ENCODE measurements at places on chromosomes 2 and 18.

- DNase-seq: no peak
These were observed 165.5 kb downstream of the DDX1 start for GRCh38 chr2:15756882-15757819.

DNA sequence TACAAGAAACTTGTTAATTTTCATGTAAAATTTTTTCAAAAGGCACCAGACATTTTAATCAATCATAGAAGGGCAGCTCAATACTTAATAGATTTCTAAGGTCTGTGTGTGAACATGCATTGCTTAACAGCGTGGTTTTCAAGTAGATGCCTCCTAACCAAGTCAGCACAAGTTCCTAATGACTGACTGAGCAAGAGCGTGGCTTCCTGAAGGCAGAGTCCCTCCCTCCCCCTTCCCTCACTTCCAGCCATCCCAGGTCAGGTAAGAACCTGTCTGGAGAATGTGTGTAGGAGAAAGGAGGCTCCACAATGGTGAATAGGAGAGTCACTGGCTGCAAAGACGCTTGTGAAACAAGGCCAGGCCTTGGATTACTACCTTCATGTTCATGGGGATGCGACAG lies 33.5 kb upstream of the DAPL1 start:
- DNase-seq: no peak

- DNase-seq: no peak
These were observed 23.9 kb downstream of the NOL10 start for GRCh38 chr2:10665833-10666232.

GRCh38 chr18:4986066-4986465 lies 211.0 kb downstream of the AKAIN1 start:
- DNase-seq: no peak

GRCh38 chr2:96773922-96774321 lies 13.2 kb downstream of the CNNM4 start:
- no peak for DNase-seq

DNA sequence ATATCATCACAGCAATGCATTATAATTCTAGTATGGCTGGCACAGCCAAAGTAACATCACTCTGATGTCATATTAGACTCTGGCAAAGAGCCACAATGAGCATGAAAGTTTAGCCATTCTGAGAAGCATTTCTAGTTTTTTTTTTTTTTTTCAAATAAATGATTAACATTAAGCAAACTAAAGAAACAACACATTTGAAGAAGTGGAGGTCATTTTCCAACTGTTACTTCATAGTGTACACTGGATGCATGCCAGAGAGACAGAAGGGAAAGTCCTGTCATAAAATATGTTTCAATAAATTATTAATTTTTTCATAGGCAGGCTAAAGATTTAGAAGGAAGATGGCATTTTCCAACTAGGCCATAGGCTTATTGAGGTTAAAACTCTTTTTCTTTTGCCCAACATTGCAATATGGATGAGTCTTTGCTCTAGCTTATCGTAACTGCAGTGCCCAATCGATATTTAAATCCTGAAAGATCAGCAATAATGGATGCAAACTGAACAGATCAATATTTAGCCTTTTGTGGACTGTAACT lies 1630.4 kb upstream of the ACVR2A start:
- no peak for DNase-seq

GRCh38 chr18:69399253-69399652 lies 1.4 kb upstream of the DOK6 start:
- no peak for DNase-seq

GRCh38 chr18:11981543-11982366 lies 448 bp downstream of the IMPA2 start:
- no peak for DNase-seq

- no peak for DNase-seq
These were observed 134.1 kb upstream of the EPAS1 start for GRCh38 chr2:46163098-46163430.

DNA sequence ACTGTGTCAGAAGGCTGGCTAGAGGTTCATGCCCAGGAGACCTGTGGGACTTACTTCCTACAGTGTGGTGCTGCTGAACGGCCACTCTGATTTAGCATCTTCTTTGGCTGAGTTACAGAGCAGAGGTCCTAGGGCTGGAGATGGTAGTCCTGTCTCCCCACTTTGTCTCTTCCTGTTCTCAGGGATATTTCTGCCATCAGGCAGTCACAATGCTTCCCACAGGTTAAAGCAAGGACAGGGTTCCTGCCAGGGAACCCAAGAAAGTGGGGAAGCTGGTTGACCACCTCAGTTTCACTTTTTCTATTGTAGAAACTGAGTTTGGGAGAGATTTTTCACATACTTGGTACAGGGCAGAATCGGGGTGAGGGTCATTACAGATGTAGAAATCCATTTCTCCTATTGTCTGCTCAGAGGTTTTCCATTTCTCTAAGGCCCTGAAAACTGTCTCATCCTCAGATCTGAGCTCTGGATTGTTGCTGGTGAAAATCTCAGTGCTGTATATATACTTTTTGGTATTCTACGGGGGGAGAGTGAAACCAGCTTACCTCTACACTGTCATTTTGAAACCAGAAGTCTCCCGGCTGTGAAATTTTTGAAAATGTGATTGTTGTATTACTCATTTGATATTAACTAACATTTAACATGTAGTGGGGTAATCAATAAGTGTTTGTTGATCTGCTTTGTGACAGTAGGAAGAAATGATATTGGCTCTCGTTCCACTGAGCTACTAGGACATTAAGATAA lies 37.0 kb upstream of the MEP1B start:
- no peak for DNase-seq

DNA sequence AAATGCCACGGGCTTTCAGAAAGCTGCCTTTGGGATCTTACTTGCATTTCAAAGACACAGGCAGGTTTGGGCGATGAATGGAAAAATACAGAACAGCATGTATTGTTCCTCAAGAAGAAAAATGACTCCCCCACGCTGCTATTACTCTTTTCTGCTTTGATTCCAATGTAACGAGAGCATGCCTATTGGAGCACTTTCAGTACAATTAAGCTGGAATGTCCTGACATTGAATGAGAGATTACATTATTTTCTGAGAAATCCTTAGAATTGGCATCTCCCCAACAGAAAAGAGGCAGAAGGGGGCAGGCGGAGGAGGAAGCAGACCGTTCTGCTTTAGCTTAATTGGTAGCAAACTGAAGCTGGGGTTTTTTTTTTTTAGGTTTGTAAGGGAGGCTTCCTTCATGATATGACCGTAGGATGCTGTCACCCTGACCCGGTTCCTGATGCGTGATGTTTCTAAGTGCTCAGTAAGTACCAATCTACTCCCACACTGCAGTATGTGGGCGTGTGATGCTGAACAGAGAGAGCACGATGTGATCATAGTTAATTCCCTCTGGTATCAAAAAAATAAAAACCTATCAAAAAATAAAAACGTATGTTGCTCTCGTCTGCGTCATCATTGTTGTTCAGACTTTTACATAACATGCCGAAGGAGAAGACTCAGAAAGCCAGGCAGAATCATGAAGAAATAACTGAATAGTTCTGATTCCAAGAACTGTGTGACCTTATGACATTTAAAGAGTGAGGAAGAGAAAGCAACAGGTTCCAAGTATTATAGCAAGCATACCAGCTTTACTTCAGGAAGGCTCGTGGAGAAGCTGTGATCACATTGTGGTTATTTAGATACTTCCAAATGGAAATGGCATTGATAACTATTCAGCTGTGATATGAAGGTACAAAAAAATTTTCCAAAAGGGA lies 40.5 kb downstream of the LONRF2 start:
- no peak for DNase-seq

DNA sequence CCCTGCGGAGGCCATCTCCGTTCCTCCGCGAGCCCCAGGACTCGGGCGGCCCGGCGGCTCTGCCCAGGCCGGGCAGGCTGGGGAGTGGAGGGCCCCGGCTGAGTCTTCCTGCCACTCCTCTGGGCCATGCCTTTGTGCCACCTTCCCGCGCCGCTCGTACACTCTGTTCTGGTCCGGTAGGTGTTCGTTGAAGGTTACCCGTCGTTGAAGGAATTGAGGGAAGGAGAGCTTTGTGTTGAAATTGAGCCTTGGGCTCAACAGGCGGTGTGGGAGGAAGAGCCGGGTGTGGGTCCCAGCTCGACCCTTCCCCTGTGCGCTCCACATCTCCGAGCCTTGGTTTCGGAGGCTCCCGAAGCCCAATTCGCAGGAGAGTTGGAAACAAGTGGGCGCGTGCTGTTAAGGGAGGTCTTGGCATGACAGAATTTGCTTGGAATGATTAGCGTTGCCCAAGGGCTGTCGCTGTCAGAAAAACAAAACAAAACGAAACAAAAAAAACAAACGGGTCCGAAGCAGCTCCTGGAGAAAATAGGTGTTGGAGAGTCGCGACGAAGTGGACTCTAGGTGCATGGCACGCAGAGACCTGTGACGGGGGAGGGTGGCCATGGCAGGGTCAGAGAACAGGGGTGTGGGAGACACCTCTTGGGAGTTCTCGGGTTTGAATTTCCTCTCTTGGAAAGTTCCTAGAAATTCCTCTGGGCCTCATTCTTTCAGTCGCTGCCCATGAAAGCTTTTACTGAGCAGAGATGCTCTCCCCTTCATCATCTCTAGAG lies 1.2 kb upstream of the MZT2A start:
- no peak for DNase-seq

GRCh38 chr2:68465081-68465916 lies 1.8 kb downstream of the FBXO48 start:
- DNase-seq: no peak

DNA sequence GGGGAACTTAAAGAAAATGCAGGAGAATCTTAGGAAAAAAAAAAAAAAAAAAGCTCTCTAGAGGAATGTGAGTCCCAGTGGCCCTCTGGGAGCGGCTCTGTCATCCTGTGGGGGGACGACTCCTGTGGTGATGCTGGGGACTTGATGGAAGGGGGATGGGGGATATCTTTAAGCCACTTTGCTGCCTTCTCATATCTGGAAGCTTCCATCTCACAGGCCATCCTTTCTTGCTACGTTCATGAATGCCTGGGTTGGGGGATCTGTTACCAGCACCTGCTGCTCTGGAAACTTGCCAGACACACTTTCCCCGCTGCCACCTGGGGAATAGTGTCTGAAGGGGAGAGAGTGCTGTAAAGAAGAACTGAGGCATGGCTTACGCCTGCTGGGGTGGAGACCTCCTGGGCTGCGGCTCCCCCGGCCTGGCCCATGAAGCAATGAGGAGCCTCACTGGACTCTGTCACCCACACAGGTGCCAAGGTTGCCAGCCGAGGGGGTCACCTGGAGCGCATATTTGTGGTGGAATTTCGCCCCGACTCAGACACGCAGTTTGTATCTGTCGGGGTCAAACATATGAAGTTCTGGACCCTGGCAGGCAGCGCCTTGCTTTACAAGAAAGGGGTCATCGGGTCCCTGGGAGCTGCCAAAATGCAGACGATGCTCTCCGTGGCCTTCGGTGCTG lies 92.8 kb downstream of the RTN4 start:
- DNase-seq: no peak

DNA sequence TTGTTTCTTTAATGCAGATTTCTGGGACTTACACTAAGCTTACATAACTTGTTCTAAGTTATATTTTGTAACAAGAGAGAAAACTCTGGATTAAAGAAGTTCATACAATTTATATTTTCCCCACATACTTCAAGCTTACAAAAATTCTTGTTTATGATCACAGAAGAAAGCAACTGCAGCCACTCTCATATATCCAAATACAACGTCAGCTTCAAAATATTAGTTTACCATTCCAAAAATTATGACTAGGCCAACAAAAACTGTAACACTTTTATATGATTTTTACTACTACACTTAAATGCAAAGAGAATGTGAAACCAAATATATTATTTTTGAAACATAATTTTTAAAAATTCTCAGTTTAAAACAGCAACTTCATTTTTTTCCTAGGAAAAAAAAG lies 30.9 kb downstream of the LPIN2 start:
- no peak for DNase-seq

DNA sequence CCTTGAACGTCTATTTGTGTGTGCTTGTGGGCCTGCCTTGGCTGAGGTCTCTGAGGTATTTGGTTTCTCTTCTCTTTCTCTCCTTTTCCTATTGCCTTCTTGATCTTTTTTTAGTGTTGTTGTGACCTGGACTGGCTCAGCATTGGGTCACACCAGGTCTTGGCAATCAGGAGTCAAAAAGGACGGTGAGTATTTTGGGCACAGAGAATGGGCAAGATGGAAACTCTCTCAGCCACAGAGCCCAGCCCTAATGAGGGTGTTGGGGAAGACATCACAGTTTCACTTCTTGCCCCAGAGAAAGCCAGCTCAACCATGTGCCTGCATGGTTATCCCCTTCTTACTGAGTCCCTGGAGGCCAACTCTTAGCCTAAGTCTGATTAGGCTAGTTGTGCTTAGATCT lies 13.7 kb upstream of the INO80C start:
- DNase-seq: no peak

DNA sequence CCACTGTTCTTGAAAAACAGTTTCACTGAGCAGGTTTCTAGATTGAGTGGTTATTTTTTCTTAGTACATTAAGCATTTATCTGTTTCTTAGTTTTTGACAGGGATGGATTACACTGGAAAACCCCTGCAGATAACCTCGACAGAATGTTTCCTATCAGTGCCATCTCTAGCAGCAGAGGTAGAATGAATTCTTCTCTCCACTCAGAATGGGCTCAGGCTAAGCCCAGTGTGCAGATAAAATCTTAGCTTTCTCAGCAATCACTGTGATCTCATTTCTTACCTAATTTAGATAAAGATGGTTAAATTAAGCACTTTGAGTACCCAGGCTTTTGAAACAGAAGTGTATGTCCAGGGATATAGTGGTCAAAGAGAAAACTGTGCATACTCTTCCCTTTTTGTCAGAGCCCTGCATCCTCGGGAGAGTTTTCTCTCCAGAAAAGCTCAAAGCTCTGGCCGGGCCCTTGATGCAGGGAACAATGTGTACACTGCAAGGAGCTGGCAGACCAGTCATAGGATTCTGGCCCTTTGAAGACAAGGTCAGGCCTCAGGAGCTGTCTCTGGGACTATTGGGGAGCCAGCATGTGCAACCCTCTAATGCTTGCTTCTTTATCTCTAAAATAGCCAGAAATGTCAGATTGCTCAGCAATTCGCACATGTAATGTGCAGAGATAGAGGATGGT lies 10.6 kb upstream of the AKAIN1 start:
- DNase-seq: no peak

DNA sequence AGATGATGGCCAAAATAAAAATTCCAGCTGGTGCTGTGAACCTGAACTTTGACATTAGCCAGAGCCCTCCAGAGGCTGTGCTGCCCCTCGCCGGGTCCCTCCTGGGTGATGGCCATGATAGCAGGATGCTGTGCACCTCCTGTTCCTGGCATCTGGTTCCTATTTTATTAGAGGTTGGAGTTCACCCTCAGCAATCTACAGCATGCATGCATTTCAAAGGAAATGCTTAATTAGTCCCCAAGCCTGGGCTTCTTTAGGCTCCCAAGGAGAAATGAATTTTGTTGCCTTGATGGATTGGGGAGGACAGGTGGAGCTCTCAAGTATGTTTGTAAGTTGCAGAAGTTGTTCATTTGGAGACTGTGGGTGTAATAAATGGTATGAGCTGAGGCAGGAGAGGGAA lies 166.9 kb downstream of the GLI2 start:
- no peak for DNase-seq
